ENCODE measurements at places on chromosomes 1 and 21.
A peak's percentile ranks its signal among the peaks of the same experiment; 100 is the strongest.

DNA sequence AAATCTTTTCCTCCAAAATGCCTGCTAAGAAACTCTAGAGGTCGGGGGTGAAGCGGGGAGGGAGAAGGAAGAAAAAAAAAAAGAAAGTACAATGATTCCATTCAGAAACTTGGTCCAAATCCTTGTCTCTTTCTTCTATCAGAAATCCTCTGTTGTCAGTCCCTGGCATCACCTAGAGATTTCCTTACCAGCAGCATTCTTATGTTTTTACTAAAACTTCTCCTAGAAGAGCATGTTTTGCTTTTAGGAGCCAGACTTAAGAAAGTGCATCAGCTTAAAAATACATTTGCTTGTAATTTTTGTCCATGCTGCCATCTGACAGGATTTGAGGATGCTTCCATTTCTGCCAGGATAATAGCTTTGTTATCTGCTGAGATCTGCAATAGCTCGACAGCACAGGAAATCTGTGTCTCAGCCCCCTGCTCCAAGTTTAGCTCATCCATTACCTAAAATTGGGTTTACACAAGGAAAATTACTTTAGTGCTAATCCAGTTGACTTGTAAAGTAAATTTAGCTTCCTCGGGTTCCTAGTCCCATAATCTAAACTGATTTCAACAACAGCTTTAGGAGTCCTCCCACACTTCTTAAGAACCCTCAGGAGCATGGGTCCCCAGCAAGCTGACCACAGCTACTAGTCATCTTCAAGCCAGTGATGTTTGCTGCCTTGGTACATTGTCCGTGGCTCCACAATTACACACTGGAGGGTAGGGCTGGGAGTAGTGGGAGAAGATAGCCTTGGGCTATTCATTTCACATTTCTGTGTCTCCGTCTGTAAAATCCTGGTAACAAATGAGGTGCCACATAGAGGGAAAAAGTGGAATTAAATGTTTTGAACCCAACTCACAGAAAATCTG is 92.3 kb upstream of the UBE2U start:
- DNase-seq: no peak

GRCh38 chr1:206706806-206707366 is 22.2 kb downstream of the MAPKAPK2 start:
- DNase-seq: no peak

DNA sequence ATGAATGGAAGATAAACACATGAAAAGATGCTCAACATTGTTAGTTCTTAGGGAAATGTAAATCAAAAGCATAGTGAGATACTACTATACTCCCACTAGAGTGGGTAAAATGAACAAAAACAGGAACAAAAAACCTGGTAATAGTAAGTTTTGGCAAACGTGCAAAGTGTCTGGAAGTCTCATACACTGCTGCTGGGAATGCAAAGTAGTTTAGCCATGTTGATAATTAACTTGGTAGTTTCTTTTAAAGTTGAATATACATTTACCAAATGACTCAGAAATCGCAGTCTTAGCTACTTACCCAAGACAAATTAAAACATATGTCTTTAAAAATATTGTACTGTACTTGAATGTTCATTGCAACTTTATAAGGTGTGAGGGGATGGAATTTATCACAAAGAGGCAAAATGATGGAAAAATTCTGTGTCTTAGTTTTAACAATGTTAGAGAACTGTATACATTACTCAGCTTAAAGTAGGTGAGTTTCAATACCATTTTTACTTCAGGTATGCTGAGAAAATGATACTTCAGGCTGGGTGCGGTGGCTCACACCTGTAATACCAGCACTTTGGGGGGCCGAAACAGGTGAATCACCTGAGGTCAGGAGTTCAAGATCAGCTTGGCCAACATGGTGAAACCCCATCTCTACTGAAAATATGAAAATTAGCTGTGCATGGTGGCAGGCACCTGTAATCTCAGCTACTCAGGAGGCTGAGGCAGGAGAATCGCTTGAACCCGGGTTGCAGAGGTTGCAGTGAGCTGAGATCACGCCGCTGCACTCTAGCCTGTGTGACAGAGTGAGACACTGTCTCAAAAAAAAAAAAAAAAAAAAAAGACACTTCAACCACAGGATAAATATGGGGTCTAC is 102.3 kb downstream of the PDE4B start:
- no peak for DNase-seq

- DNase-seq: no peak
Observed at GRCh38 chr1:8516793-8517556, 199.1 kb downstream of the SLC45A1 start.

- no peak for DNase-seq
Observed at GRCh38 chr1:222042120-222042519, 300.2 kb upstream of the DUSP10 start.

DNA sequence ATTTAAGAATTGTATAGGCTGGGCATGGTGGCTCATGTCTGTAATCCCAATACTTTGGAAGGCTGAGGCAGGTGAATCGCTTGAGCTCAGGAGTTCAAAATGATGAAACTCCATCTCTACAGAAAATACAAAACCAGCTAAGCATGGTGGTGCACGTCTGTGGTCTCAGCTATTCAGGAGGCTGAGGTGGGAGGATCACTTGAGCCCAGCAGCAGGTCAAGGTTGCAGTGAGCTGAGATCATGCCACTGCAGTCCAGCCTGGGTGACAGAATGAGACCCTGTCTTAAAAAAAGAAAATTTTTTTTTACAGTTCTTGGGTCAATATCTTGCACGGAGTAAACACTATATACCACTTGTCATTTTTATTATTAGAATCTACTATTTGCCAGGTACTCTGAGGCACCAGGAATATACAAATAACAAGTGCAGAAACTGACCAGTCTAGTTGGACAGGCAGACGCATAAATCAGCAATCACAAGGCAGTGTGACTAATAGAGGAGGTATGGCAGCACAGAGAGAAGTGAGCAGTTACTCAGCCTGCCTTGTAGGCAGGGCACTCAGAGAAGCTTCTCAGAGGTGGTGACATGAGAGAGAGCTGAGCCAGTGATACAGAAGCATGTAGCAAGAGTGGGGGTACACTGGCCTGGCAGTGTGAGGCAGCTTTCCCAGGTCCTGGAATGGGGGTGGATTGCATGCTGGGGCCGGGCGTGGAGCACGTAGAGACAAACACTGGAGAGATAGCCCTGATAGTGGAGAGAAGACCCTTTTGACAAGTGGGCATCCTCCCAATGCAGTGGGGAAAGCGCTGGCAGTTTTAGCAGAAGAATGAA is 8.0 kb downstream of the PHLDA3 start:
- DNase-seq: no peak

- DNase-seq: no peak
Observed at GRCh38 chr21:45258466-45258865, 29.2 kb downstream of the POFUT2 start.

- DNase-seq: peak; percentile 57
Observed at GRCh38 chr1:155012026-155012546, 9.5 kb downstream of the ZBTB7B start.

Measured in CD4-positive, alpha-beta T cell treated with Interleukin-17A for 4 hours (primary cell).